ENCODE measurements at places on chromosomes 4 and X.

- DNase-seq, result no peak
Observed at GRCh38 chr4:153204728-153205648, 745 bp downstream of the TRIM2 start.

- no peak for DNase-seq
Observed at GRCh38 chr4:101187841-101188240, 159.5 kb downstream of the PPP3CA start.

GRCh38 chrX:119398587-119398973 lies 556 bp upstream of the SLC25A43 start:
- no peak for DNase-seq

- DNase-seq, result no peak
Observed at GRCh38 chrX:9495496-9495895, 30.6 kb downstream of the TBL1X start.

- no peak for DNase-seq
Observed at GRCh38 chrX:150199803-150200202, 163.3 kb upstream of the MAMLD1 start.

- DNase-seq, result no peak
Observed at GRCh38 chr4:175469514-175469913, 342.6 kb downstream of the GPM6A start.

DNA sequence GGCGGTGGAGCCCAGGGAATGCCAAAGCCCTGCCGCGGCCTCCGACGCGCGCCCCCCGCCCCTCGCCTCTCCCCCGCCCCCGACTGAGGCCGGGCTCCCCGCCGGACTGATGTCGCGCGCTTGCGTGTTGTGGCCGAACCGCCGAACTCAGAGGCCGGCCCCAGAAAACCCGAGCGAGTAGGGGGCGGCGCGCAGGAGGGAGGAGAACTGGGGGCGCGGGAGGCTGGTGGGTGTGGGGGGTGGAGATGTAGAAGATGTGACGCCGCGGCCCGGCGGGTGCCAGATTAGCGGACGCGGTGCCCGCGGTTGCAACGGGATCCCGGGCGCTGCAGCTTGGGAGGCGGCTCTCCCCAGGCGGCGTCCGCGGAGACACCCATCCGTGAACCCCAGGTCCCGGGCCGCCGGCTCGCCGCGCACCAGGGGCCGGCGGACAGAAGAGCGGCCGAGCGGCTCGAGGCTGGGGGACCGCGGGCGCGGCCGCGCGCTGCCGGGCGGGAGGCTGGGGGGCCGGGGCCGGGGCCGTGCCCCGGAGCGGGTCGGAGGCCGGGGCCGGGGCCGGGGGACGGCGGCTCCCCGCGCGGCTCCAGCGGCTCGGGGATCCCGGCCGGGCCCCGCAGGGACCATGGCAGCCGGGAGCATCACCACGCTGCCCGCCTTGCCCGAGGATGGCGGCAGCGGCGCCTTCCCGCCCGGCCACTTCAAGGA lies at the start of gene FGF2:
Gene FGF2, plus strand, starts transcription at position 279 of the 705 bp plus-strand sequence. Its CDS starts 344 bp downstream, at position 623.
- no peak for DNase-seq

GRCh38 chr4:24477919-24478318 lies 106.4 kb downstream of the DHX15 start:
- DNase-seq, result no peak

GRCh38 chrX:151722241-151722846 lies 6.5 kb downstream of the FATE1 start:
- no peak for DNase-seq

GRCh38 chrX:134459683-134460004 lies 321 bp upstream of the HPRT1 start:
- DNase-seq, result no peak

- DNase-seq, result no peak
Observed at GRCh38 chrX:41933546-41933945, 10.2 kb upstream of the CASK start.

DNA sequence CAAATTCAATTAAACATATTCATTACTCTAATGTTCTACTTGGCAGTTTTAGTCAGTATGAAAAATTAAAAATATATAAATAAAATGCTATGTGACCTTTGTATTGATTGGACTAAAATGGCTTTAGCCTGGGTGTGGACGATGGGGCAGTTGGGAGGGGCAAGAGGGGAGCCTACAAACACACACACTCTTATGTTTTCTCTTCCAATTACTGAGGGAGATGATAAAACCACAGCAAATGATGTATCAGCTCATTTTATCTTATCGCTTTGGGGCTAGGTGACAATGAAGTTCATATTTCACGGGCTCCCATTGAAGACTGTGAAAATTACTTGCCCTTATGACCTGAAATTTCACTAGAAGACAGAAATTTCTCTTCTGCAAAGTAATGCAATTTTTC lies 84.3 kb upstream of the MAB21L2 start:
- no peak for DNase-seq

GRCh38 chr4:3522326-3522640 lies 9.9 kb downstream of the LRPAP1 start:
- DNase-seq, result no peak

DNA sequence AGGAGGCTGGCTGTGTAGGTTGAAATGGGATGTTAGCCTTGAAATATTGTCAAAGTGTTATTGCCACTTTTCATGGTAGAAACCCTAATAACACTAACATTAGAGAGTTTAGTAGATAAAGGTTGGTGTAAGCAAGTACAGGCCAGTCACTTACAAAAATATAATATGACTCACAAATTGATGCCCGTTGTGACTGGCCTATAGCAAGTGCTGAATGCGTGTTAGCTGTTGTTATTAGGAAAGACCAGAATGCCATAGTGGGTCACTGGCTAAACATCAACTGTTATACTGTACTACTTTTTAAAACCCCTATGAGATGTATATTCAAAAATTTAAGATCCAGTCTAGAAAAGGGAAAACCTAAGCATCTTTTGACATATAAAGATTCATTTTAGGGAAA lies 20.4 kb upstream of the GDPD2 start:
- no peak for DNase-seq

- DNase-seq, result peak; percentile 11
Observed at GRCh38 chrX:46796574-46797191, 37.8 kb upstream of the SLC9A7 start.

DNA sequence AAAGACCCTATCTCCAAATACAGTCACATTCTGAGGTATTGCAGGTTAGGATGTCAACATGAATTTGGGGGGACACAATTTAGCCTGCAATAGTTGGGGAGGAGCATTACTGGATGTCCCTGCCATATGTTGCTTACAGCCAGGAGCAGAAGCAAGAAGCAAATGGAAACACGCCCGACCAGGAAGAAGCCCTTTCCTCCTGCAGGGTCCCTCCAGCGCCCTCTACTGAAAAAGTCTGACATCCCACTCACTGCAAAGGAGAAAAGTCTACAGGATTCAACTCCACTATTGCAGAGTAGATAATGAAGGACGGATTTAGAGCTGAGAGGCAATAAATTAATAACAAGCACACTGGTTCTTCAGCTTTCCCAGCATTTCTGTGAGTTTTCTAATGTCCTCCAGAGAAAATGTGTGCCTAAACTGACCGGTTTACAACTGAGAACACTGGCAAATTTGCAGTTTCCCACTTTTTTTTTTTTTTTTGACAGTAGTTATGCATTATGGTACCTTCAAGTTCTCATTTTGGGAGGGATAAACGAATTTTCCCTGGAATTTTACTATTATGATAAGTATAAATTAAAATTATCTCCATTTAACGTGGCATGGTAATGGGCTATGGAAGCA lies 31.7 kb downstream of the COQ2 start:
- no peak for DNase-seq

GRCh38 chrX:29083823-29084222 lies 496.6 kb downstream of the IL1RAPL1 start:
- DNase-seq, result no peak

- no peak for DNase-seq
Observed at GRCh38 chr4:61996943-61997342, 796.8 kb downstream of the ADGRL3 start.

- DNase-seq, result no peak
Observed at GRCh38 chr4:147799986-147800555, 68.2 kb downstream of the ARHGAP10 start.

DNA sequence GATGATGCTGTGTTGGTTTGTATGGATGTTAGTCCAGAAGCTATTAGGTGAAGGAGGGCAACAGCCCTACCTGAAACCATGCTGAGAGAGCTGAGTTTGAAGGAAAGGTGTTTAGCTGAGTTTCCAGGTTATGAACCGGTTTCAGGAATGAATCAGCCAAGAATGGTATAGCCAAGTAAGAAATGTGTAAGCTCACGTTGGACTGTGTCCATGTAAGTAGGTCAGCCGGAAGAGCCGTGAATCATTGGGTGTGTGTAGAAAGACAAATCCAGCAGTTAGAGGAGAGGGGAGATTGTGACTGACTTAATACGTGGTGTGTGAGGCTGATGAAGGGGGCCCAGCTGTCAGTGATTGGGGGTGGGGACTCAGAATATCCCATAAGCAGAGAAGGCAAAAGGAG lies 77.2 kb upstream of the SPIN4 start:
- DNase-seq, result no peak

GRCh38 chr4:139115226-139115625 lies 61.8 kb downstream of the ELF2 start:
- DNase-seq, result no peak

GRCh38 chr4:41362621-41363383 lies 106.1 kb downstream of the UCHL1 start:
- no peak for DNase-seq

- no peak for DNase-seq
Observed at GRCh38 chr4:45155081-45155777, 428.9 kb upstream of the GNPDA2 start.

GRCh38 chrX:46805270-46805669 lies 31.6 kb upstream of the RP2 start:
- DNase-seq, result no peak

DNA sequence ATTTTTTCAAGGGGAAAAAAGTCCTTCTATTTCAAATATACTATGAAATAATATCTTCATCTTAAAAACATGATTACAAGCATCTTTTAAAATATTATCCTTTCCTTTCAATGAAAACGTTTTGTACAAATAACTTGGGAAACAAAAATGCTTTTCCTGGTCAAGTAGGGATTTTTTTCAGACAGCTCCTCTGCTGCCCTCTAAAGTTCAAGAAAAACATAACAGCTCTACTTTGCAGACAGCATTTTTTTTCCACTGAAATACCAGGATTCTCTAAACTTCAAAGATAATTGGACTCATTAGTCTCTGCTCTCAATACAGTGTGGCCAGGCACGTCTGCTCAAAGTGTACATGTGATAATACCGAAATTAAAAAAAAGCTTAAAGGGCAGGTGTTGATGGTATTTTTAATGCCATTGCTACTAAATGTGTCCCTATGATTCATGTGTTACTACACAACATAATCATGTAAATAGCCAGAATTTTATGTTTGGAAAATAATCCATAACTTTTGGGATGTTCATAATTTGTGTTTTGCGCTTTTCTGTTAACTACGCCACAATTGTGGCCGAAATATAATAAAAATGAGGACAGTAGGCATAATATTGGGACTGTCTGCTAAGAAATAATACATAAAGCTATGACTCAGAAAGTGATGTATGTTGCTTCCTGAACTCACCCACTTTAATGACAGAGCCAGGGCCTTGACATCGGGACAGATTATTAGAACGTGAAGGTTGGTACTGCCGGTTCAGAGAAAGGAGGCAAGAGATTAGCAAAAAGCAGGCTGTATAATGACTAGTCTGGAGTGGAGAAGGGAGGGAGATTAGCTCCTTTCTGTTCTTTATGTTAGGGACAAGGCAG lies 478.9 kb downstream of the KCNIP4 start:
- DNase-seq, result no peak

GRCh38 chr4:23720556-23720955 lies 169.3 kb downstream of the PPARGC1A start:
- no peak for DNase-seq

- DNase-seq, result no peak
Observed at GRCh38 chr4:37562592-37562991, 123.6 kb downstream of the RELL1 start.

DNA sequence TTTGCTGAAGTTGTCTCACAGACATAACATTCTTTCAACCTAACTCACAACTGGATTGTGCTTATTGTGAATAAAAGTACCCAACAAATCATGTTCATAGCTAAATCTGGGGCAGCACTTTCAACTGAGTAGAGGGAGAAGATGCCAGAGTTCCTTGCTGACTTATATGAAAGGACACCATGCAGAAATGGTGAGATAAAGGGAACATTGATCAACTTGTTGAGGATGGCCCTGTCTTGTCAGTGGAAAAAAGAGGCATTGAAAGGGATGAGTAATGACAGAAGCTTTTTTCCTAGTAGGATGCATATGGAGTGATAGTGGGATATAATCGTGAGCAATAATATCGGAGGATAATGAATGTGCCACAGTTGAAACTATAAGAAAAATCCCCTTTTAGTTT lies 221.7 kb downstream of the ARHGAP24 start:
- no peak for DNase-seq
